NCI-H2081 treated with DMSO at 0.1 percent for 48 hours (cell line): ENCODE measurements at places on chromosomes 3 and 15.

- DNase-seq: no peak
These were observed 179.9 kb upstream of the TBL1XR1 start for GRCh38 chr3:177377166-177377565.

- DNase-seq: peak; percentile 10
These were observed 345.1 kb downstream of the IL5RA start for GRCh38 chr3:2765002-2765579.

DNA sequence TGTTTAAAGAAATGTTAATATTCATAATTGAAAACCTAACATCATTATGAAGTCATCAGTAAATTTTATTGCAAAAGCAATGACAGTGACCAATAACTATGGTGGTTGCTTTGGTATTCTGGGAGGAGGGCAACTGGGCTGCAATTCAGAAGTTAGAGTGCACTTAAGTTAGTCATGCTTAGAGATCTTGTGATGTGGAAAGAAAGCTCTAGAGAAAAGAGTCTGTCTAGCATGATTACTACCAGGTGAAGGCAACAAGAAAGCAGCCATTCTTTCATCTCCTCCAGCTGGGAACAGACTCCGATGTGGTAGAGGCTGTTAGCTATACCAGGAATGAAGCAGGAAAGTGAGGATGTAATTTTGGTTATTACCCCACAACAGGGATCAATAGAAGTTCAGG is 625.6 kb downstream of the SI start:
- DNase-seq: no peak

DNA sequence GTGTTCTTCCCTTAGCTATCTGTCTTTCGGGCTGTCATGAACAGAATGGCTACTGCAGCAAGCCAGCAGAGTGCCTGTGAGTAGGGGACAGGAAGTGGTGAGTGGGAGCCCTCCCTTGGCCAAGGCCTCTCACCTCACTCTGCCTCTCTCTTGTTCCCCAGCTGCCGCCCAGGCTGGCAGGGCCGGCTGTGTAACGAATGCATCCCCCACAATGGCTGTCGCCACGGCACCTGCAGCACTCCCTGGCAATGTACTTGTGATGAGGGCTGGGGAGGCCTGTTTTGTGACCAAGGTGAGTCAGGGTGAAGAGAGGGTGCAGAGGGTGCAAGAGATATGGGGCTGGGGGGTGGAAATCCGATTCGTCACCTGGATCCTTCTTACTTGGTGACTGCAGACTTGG is 3.0 kb downstream of the DLL4 start:
- no peak for DNase-seq

GRCh38 chr15:53213336-53213735 is 423.2 kb upstream of the ONECUT1 start:
- DNase-seq: no peak

DNA sequence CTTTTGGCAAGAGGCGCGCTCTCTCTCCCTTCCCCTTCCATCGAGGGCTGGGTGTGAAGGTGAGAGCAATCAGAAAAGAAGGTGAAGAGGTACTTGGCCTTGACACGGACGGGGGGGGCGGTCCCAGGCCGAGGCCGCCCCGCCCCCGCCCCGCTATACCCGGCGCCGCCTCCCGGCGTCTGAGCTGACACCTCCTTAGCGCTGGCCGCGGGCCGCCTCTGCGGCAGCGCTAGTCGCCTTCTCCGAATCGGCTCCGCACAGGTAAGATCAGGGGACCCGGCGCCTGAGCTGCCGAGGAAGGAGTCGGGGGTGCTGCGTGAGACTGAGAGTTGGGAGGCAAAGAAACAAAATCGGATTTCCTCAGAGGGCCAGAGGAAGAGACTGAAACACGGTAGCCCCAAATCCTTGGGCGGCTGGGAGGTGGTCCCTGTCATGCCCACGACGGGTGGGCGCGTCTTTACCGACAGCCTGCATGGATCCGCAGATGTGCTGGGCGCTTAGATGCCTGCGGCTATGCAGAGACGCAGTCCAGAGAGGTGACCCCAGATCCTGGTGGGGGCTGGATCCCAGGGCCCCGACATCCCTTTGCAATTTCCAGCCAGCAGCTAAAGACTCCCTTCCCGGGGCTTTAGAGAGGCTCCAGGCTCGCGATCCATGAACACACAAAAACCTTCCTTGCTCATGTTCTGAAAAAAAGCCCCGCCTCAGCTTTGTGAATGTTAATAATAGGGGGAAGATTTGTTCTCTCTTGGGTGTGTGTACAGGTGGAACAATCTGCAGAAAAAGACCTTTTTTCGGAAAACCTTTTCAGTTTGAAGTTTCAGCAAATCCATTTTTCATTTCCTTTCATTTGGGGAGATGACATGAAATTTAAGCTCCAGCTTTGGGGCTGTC is at the start of gene ENTPD3:
TSS of gene ENTPD3 (plus strand) at position 184 of the 894 bp plus-strand sequence. CDS start 874 bp downstream, outside the sequence.
- DNase-seq: no peak

GRCh38 chr3:9890249-9891071 is at the start of gene JAGN1:
Gene JAGN1, plus strand, starts transcription at chr3:9890610. Its CDS starts 113 bp downstream, at chr3:9890723.
- no peak for DNase-seq

DNA sequence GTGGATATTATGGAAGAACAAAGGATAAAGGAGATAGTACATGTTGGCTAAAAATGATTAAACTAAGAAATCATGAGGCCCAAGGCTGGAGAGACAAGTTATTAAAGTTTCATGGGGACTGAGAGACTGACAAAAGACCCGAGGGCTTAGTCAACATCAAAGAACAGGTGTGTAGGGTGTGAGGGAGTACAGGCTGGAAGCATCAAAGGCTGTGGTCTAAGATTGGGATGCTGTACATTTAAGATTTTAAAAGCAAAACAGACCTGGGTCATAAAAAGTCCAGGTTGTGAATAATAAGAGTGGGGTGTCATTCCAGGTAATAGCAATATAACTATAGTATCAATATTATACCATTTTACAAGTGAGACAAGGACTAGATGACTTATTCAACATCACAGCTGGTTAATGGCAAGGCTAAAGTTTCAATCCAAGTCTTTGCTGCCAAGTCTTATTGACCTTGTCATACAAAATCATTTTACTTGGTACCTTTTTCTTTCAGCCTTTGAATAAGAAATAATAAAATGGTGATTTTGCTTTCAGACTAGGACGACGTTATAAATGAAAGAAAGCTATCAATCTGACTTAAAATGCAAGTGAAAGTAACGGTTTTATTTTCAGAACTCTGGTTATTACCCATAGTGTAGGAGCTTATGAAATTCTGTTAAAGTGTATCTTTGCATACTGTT is 211.6 kb downstream of the TNIK start:
- DNase-seq: no peak

GRCh38 chr3:9214185-9214584 is 35.3 kb downstream of the SRGAP3 start:
- no peak for DNase-seq

DNA sequence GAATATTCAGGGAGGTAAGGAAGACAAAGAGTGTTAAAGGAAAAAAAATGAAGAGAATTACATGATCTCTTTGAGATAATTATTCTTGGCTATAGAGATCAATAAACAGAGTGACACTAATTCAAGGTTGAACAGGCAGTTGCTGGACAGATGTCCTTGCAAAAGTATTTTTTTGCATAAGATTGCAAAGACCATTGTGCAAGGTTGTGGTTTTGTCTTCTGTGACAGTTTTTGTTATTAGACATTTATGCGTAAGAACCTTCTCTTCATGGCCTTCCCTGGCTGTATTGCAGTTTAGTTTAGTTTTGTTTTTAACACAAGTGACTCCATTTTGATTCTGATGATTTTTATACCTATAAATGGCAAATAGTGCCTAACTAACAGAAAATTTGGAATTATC is 682.8 kb upstream of the ARPP21 start:
- no peak for DNase-seq

- DNase-seq: no peak
These were observed 55.7 kb upstream of the PLXND1 start for GRCh38 chr3:129662191-129662608.

DNA sequence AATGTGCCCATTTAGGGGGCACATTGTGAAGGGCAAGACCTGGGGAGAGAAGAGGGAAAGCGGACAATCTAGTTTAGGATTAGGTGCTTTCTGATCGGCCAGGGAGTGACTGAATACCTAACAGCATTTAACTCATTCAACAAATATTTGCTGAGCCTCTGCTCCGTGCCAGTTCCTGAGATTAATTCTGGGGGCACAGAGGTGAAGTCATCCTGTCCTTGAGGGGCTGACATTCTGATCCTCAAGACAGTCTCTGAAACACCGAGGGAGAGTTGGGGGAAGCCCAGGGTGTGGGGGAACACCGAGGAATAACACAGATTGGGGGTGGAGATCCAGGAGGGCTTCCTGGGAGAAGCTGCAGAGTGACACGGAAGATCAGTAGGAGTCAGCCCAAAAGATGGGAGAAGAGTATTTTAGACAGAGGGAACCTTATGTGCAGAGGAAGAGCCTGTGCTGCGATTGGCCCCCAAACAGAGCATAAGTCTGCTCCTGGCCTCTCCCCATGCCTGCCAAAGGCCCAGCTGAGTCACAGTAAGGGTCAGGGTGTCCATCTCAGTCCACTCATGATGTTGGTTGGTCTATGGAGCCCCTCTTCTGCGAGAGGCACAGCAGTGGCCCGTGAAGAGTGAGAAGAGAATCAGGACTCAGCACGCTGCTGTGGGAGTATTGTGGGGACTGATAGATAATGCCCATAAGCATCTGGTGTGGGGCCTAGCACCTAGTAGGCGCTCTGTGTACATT is 60.2 kb downstream of the AMOTL2 start:
- DNase-seq: no peak

GRCh38 chr15:51121631-51122225 is 27.0 kb upstream of the TNFAIP8L3 start:
- DNase-seq: no peak

- no peak for DNase-seq
These were observed 397.8 kb downstream of the LRTM1 start for GRCh38 chr3:54530091-54530490.
